GM23248 (cell line): ENCODE measurements at places on chromosomes 7 and 10.

DNA sequence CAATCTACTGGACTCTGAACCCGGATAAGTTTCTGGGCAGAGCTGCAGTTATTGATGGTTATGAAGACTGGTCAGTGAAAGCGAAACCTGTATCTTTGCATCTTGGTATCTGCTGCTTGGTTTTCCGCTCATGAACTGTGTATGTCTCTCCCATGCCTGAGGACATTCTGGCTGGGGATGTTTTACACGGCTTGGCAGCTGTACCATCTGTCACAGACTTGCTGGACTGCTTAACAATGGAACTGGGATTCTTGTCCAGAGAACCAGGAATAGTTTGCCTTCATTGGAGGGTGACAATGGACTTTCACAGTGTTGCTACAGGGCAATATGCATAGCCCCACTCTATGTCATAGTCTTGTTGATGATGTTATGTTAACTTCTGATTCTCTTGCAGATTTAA lies 119.9 kb upstream of the TMEM106B start:
- peaks cover 8% of the 10 kb centered on the region; the same call in 1 of the 2 replicates for H3K27me3 ChIP-seq
- no peak for DNase-seq
- H3K4me3 ChIP-seq: no peak overlapping the region
- no peaks in the 10 kb centered on the region for H3K36me3 ChIP-seq

GRCh38 chr7:35816514-35816913 lies 15.7 kb downstream of the SEPTIN7 start:
- DNase-seq: no peak
- no peaks in the 10 kb centered on the region for H3K36me3 ChIP-seq
- H3K4me3 ChIP-seq: no peak overlapping the region
- H3K27me3 ChIP-seq: no peaks in the 10 kb centered on the region
- no peaks in the 10 kb centered on the region; the same call in 1 of the 2 replicates for H3K4me1 ChIP-seq

DNA sequence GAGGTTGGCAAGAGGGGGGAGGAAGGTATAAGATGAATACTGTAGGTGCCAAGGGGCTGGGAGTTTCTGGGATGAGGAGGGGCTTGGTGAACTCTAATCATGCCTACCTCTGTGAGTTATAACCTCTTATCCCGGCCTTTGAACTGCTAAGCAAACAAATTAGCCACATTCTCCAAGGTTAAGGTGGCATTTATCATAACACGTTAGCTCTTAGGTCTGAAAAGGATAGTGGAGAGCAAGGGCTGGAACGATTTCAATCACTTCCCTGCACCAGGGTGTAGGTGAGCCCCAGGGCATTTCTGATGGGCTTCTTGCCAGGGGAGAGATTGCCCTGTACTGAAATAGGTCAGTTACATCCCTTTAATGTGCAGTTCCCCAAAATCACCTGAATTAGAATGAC lies 28.6 kb upstream of the DMBT1 start:
- H3K4me1 ChIP-seq: no peaks in the 10 kb centered on the region
- no peaks in the 10 kb centered on the region for H3K36me3 ChIP-seq
- no peak overlapping the region for H3K27ac ChIP-seq
- DNase-seq: no peak
- no peak overlapping the region for H3K4me3 ChIP-seq

DNA sequence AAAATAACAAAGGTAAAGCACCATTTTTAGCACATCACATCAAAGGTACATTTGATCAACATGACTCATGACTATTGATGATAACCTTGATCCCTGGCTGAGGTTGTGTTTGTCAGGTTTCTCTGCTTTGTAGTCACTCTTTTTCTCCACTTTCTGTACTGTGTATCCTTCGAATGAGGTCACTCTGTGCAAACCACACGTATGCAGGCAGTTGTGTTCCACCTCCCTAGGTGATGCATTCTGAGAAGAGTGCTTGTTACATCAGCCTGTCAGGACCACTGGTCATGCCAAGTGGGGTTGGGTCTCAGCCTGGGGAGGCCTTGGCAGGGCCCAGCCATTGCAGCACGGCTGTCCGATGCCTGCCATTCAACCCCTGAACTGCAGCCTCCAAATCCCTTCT lies 62.8 kb upstream of the GJD4 start:
- DNase-seq: no peak
- peaks cover 29% of the 10 kb centered on the region for H3K4me1 ChIP-seq
- H3K4me3 ChIP-seq: no peak overlapping the region
- no peaks in the 10 kb centered on the region for H3K27me3 ChIP-seq
- H3K27ac ChIP-seq: no peak overlapping the region
- H3K36me3 ChIP-seq: peaks cover 3% of the 10 kb centered on the region; the same call in 1 of the 2 replicates

GRCh38 chr10:43060291-43060690 lies 16.6 kb upstream of the RET start:
- H3K4me3 ChIP-seq: no peak overlapping the region
- no peak for DNase-seq
- no peaks in the 10 kb centered on the region for H3K4me1 ChIP-seq

- no peak overlapping the region for H3K27ac ChIP-seq
- H3K27me3 ChIP-seq: no peaks in the 10 kb centered on the region
- peak; percentile 62 for DNase-seq
- H3K36me3 ChIP-seq: no peaks in the 10 kb centered on the region; the same call in 1 of the 2 replicates
- peak overlapping the region; percentile 80 for H3K4me3 ChIP-seq
Observed at GRCh38 chr10:111077785-111078504, 1.1 kb downstream of the ADRA2A start.

- H3K27ac ChIP-seq: no peak overlapping the region
- no peak overlapping the region for H3K4me3 ChIP-seq
- no peaks in the 10 kb centered on the region for H3K27me3 ChIP-seq
- no peaks in the 10 kb centered on the region for H3K36me3 ChIP-seq
- peak; percentile 11 for DNase-seq
Observed at GRCh38 chr7:80467069-80467468, 44.8 kb downstream of the GNAT3 start.

DNA sequence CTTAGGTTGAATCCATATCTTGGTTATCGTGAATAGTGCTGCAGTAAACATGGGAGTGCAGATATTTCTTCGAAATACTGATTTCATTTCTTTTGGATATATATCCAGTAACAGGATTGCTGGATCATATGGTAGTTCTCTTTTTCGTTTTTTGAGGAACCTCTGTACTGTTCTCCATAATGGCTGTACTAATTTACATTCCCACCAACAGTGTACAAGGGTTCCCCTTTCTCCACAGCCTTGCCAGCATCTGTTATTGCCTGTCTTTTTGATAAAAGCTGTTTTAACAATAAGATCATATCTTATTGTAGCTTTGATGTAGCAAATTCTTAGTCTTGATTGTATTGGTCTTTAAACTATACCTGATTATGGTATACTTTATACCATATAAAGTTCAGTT lies 45.3 kb downstream of the ZNRF2 start:
- no peaks in the 10 kb centered on the region for H3K4me1 ChIP-seq
- H3K4me3 ChIP-seq: no peak overlapping the region
- no peak overlapping the region for H3K27ac ChIP-seq
- H3K27me3 ChIP-seq: no peaks in the 10 kb centered on the region
- no peak for DNase-seq

- H3K36me3 ChIP-seq: no peaks in the 10 kb centered on the region
- H3K4me3 ChIP-seq: no peak overlapping the region
- no peak overlapping the region for H3K27ac ChIP-seq
Observed at GRCh38 chr10:113801569-113801968, 50.1 kb downstream of the PLEKHS1 start.

DNA sequence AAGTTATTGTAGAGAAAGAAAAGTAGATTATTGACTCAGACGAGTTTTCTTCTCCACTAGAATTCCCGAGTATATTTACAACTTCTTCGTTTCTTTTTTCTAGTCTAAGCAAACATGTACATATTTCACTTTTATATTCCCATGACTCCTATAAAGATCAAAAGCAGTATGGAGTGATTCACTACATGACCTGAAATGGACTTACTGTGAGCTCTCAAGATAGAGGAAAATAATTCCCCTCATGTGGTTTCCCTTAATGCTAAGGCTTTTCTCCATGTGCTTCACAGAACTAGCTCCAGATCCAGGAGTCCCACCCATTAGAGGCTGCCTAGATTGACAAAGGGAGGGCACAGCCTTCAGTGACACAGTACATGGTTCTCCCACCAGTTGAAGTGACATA lies 823.1 kb upstream of the LRRTM3 start:
- no peak for DNase-seq
- H3K4me1 ChIP-seq: no peaks in the 10 kb centered on the region
- H3K4me3 ChIP-seq: no peak overlapping the region
- no peaks in the 10 kb centered on the region for H3K27me3 ChIP-seq
- no peaks in the 10 kb centered on the region for H3K36me3 ChIP-seq
- H3K27ac ChIP-seq: no peak overlapping the region

GRCh38 chr7:140005754-140006503 lies 56.8 kb downstream of the PARP12 start:
- H3K4me1 ChIP-seq: no peaks in the 10 kb centered on the region
- H3K36me3 ChIP-seq: no peaks in the 10 kb centered on the region
- DNase-seq: peak; percentile 45
- peaks cover 5% of the 10 kb centered on the region; the same call in 1 of the 2 replicates for H3K27me3 ChIP-seq
- H3K27ac ChIP-seq: no peak overlapping the region

- H3K36me3 ChIP-seq: no peaks in the 10 kb centered on the region
- no peaks in the 10 kb centered on the region for H3K4me1 ChIP-seq
- no peak overlapping the region for H3K4me3 ChIP-seq
- H3K27ac ChIP-seq: no peak overlapping the region
Observed at GRCh38 chr7:144086730-144087129, 652 bp downstream of the OR2A12 start.

GRCh38 chr7:41886262-41886900 lies 183.5 kb upstream of the INHBA start:
- no peaks in the 10 kb centered on the region for H3K27me3 ChIP-seq
- no peaks in the 10 kb centered on the region for H3K36me3 ChIP-seq
- peak overlapping the region; percentile 39 for H3K4me3 ChIP-seq
- H3K4me1 ChIP-seq: peaks cover 48% of the 10 kb centered on the region

- no peaks in the 10 kb centered on the region for H3K4me1 ChIP-seq
- H3K36me3 ChIP-seq: no peaks in the 10 kb centered on the region
- H3K4me3 ChIP-seq: no peak overlapping the region
- no peak for DNase-seq
- no peaks in the 10 kb centered on the region for H3K27me3 ChIP-seq
Observed at GRCh38 chr7:8384901-8385300, 48.5 kb upstream of the NXPH1 start.

DNA sequence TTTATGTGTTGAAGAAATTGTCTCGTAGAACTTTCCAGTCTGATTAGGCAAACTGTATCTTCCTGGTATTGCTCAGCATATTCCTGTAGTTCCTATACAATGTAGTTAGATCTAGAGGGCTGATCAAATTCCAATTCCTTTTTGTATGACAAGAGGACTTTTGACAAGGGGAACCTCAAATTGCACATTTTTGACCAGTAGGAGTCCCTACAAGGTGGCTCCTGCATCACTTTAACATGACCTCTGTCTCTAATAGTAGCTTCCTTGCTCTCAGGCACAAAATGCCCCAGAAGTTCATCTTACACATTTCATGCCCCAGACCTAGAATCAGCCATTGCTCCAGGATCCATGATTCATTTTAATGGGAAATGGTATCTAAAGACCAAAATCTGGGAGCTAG lies 18.7 kb downstream of the HERPUD2 start:
- no peaks in the 10 kb centered on the region for H3K27me3 ChIP-seq
- DNase-seq: no peak
- H3K36me3 ChIP-seq: no peaks in the 10 kb centered on the region
- 0 out of 2 replicates have a peak, but pooled peaks cover 5% of the 10 kb centered on the region for H3K4me1 ChIP-seq

DNA sequence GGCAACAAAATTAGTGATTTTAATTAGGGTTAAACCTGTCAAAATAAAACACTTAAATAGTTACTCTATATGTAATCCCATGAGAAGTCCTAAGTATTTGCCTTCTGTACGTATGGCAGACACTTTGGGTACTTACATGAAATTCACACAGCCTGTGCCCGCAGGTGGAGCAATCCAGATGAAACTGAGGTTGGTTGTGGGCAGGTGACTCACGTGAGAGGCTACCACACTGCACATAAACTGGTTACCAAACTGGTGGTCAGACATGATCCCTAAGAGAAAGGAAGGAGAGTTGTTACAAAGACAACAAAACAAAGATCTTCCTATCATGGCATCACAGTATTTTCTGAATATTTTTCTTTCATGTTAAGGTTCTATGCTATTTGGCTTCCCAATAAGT lies 156.1 kb downstream of the RELN start:
- H3K4me3 ChIP-seq: no peak overlapping the region
- H3K36me3 ChIP-seq: no peaks in the 10 kb centered on the region
- no peak for DNase-seq
- H3K27ac ChIP-seq: no peak overlapping the region
- H3K4me1 ChIP-seq: no peaks in the 10 kb centered on the region

DNA sequence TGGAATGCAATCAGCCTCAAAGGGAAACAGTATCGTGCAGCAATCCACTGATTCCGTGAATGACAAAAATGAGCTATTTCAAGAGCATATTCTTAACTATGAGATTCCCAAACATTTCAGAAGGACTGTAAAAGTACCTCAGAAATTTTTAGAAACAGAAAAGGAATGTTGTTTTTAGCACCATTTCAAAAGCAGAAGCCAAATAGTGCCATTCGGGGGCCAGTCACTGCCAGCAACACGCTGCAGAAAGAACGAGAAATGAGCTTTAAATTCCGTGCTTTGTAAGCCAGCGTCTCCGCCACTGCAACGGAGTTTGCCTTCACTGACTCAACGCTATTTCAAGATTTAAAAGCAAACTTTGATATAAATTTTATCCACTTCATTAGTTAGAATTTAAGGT lies 6.3 kb downstream of the NUDT5 start:
- no peak for DNase-seq
- no peak overlapping the region for H3K4me3 ChIP-seq
- no peak overlapping the region for H3K27ac ChIP-seq
- H3K4me1 ChIP-seq: peaks cover 15% of the 10 kb centered on the region

DNA sequence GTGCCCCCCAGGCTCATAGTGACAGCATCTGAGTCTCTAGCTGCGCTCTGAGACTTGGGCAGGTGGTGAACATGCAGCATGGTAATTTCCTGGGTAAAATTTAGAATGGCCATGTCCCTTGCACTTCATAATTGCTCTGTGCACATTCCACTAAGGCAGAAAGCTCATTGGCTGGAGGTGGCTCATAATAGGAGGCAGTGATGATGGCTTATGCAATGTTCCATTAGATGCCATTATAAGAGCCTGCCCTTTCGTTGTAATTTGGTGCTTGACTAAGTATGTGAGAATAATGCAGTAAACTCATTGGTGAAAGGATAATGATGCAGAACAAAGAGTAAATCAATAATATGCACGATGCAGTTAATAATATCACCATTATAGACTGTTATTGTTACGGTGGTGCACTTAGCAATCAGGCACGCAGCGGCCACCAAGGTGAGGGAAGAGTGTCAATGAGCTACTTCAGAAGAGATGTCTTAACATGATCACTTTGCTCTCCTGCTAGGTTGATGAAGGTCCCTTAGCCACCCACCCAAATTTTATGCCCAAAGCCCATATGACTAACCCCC lies 545.9 kb downstream of the KCNMA1 start:
- DNase-seq: no peak
- peaks cover 5% of the 10 kb centered on the region; the same call in 1 of the 2 replicates for H3K4me1 ChIP-seq
- no peaks in the 10 kb centered on the region for H3K36me3 ChIP-seq
- no peak overlapping the region for H3K27ac ChIP-seq
